ENCODE measurements at places on chromosomes 7 and 10.

- no peak for DNase-seq
Measured at GRCh38 chr10:119090968-119091367, 10.4 kb upstream of the EIF3A start.

GRCh38 chr7:140719721-140720120 is 23.2 kb downstream of the NDUFB2 start:
- DNase-seq, result no peak

- no peak for DNase-seq
Measured at GRCh38 chr10:51879238-51879637, 179.8 kb upstream of the CSTF2T start.

GRCh38 chr7:81367326-81367931 is 402.4 kb downstream of the HGF start:
- no peak for DNase-seq

DNA sequence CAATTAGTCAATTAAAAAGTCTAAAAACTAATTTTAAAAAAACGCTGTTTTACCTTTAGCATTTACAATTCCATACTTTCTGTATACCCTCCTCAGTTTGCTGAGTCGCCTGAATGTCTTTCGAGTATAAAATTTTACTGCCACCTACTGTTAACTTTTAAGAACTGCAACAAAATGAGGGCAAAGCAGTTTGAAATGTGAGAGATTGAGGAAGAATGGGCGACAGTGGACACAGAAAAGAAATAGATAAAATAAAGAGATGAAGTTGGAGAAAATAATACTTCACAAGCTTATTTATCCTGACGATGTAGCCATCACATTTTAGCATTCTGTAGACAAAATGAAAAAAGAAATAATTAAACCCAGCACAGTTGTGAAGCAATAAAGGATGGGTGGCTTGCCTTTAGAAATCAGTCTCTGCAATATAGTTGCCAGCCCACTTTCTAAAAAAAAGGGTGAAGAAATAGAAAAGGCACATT is 110.8 kb upstream of the PTN start:
- DNase-seq, result peak; percentile 49

GRCh38 chr7:17320102-17320497 is 21.6 kb downstream of the AHR start:
- no peak for DNase-seq

- DNase-seq, result no peak
Measured at GRCh38 chr7:155292680-155293226, 4.9 kb upstream of the INSIG1 start.

DNA sequence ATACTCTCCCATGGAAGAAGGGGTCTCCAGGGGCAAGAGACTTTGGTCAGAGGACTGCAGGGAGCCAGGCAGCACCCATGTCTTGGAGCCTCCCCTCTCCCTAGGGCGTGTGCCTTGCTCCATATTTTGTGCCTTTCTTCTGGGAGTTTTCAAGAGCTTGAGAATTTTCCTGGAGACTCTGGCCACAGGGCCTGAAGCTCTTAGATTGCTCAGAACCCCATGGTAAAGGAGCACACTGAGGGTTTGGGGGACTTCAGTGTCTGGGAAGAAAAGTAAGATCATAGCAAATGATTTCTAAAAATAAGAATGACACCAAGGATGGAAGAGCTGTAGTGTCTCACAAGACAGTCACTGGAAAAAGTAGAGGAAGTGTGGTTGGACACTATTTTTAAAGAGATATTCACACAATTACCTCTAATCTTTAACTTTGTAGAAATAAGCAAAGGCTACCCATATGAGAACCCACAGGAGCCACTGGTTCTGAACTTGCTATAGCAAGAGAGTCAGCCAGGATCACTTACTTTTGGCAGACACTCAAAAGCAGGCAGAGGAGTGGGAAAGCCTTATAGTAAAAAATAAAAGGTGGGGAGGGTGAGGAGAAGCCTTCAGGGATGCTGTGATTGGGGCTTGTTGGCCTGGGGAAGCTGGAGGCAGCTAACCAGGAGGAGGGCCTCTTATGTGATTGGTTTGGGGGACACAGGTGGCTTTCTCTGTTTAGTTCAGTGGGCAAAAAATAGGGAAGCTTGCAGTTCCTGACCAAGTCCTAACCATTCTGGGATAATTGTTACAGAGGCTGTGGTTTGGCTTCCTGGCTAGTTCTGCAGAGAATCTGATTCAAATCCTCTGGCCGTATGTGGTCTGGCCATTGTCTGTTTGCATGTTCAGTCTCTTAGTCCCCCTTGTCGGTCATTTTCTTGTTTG is 5.1 kb upstream of the CSGALNACT2 start:
- DNase-seq, result no peak

- DNase-seq, result no peak
Measured at GRCh38 chr7:66054063-66054462, 21.6 kb upstream of the ASL start.

DNA sequence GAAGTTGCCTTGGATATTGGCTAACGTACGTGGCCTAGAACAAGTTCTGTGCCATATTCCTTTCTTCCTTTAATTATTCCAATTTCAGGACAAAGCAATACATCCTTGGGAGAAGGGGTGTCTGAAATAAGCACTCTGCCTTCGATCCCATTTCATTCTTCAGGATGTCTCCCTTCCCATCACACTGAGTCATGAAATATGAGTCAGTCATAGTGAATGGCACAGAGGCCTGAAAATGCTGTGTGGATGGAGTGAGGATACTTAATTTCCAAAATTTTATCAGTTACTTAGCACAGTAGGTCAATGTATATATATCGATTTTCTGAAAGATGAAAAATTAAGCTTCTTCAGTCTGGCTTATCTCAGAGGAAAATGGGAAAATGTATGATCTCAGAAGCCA is 19.5 kb downstream of the EVX1 start:
- no peak for DNase-seq

DNA sequence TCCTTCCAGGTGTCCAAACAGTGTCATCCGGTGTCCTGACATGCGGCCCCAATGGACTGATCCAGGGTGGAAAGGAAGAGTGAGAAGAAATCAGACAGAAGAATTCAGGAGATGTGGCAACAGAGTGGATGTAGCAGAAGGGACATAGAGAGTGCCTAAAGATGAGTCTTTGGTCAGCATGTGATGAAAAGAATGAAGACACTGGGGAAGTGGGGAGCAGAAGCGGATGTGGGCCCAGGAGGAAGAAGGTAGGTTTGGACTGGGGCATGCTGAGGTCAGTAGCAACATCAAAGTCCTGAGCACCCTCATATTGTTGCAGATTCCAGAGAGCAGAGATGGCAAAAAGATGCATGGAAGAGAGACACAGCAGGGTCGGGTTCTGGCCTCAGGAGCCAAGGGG is 71.8 kb upstream of the STEAP1B start:
- DNase-seq, result no peak
